ENCODE measurements at places on chromosomes 3 and 15. TPM values are rescaled to one million over a fixed set of nuclear protein-coding genes. Genes with fewer than 3 reads are reported as not detected.
A peak's percentile ranks its signal among the peaks of the same experiment; 100 is the strongest.

GRCh38 chr3:51975852-51976549 is 1.1 kb downstream of the ABHD14A start:
- peaks cover 33% of the 10 kb centered on the region for H3K4me1 ChIP-seq
- H3K27me3 ChIP-seq: no peaks in the 10 kb centered on the region
- H3K36me3 ChIP-seq: peaks cover 18% of the 10 kb centered on the region
- peak overlapping the region; percentile 55 for H3K4me3 ChIP-seq
- peak overlapping the region; percentile 96 for H3K27ac ChIP-seq
- no peak for DNase-seq

- H3K27ac ChIP-seq: no peak overlapping the region
- no peak overlapping the region for H3K4me3 ChIP-seq
- peaks cover 17% of the 10 kb centered on the region for H3K4me1 ChIP-seq
- no peak for DNase-seq
- no peaks in the 10 kb centered on the region for H3K27me3 ChIP-seq
These were observed 35.1 kb downstream of the TMOD3 start for GRCh38 chr15:51864408-51865056.

GRCh38 chr3:167885277-167885676 is 149.8 kb downstream of the SERPINI1 start:
- H3K4me1 ChIP-seq: peaks cover 7% of the 10 kb centered on the region
- H3K36me3 ChIP-seq: no peaks in the 10 kb centered on the region
- no peaks in the 10 kb centered on the region for H3K27me3 ChIP-seq

ISLR2 gene
- 1.2 TPM for total RNA-seq

MYL3 gene
- total RNA-seq: 13.0 TPM

Measured in esophagus muscularis mucosa (tissue), 4 donors.